Cardiac muscle cell (in vitro differentiated cells and primary cell): ENCODE measurements at places on chromosomes 13 and 19.
A peak's percentile ranks its signal among the peaks of the same experiment; 100 is the strongest.

- no peak for DNase-seq
Observed at GRCh38 chr13:88908961-88909441, 1237.8 kb downstream of the SLITRK5 start.

DNA sequence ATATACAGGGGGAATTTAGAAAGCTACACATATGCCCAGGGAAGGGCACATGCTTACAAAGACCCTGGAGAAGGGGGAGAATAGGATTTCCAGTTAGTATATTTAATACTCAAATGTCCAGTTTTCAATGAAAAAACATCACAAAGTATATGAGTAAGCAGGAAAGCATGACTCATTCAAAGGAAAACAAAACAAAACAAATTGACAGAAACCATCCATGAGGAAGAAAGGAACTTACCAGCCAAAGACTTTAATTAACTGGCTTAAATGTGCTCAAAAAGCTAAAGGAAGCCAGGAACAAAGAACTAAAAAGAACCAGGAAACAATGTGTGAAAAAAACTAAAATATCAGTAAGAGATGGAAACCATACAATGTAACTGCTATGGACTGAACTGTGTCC is 716.2 kb upstream of the ARGLU1 start:
- no peak for DNase-seq

DNA sequence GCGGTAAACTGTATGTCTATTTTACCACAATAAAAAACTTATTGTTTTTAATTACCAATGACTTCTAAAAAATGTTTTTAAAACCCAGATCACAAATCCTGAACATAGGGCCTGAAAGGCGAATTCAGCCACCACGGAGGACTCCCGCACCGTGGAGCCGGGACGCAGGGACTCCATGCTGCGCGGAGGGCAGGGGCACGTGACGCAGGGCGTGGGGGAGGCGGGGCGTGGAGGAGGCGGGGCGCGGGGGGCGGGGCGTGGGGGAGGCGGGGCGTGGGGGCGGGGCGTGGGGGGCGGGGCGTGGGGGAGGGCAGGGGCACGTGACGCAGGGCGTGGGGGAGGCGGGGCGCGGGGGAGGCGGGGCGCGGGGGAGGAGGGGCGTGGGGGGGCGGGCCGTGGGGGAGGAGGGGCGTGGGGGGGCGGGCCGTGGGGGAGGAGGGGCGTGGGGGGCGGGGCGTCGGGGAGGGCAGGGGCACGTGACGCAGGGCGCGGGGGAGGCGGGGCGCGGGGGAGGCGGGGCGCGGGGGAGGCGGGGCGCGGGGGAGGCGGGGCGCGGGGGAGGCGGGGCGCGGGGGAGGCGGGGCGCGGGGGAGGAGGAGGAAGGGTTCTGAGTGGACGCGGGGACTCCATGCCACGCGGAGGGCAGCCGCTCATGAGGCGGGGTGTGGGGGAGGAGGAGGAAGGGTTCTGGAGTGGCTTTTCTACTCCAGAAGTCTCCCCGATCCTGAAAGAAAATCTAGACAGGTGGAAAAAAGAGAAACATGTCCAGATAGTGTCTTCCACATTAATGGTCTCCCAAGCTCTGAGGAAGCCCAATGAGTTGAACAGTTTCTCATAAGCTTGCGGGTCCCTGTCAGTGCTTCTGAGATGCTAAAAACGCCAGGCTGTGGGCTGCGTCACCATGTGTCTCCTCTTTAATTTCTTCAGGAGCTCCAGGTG is 4.4 kb upstream of the PROZ start:
- peak; percentile 80 for DNase-seq

DNA sequence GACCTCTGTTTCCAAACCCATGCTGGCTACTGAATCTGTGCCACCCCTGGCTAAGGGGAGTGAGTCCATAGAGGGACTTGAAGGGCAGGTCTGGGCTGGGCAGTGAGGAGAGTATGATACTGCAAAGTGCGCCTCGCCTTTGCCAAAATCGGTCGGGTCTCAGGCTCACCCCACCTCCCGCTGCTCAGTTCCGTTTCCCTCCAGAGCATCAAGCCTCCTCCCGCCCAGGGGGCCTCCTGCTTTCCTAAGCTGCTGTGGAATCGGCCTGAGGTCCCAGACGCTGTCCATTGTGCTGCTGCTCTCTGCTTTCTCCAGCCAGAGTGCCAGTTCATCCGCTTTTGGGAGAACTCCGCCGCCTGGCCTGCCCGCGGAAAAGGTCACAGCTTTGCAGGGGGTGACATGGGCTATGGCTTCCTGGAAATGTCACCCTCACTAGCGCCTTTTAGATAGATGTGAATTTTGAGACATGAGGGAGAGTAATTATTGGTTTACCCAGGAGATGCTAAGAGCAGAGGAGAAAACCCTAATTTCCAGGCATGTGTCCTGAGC is 1418.4 kb downstream of the UQCRFS1 start:
- peak; percentile 65 for DNase-seq

GRCh38 chr13:81283062-81283461 is 942.1 kb upstream of the SPRY2 start:
- DNase-seq, result no peak

DNA sequence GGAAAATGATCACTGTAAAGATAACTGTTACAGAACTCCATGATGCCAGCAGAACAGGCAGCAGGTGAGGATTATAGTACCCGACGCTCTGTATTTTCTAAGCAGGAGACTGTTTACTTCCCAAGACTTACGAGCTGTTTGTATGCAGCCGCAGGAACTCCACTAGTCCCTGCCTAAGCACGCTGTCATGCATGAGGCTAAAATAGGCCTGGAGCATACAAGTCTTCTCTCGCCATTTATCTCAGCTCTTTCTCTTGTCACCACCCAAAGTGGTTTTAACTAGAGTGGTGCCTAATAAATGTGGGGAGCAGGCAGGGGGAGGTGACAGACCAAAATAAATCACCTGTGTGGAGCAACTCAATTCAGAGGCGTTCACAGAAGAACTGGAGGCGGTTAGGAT is 175.8 kb downstream of the TDRD3 start:
- DNase-seq, result peak; percentile 62

DNA sequence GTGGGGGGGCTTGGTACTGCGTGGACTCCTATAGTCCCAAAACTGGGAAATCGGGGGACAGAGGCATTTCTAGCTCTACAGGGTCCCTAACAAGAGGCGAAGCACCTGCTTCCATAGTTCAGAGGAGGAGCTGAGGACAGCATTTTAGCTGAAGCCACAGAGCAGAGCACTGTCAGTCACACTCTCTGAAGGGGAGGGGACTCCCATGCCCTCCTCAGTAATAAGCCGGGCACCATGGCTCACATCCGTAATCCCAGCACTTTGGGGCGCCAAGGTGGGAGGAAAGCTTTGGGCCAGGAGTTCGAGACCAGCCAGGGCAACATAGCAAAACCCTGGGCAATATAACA is 3.8 kb downstream of the NPAS1 start:
- DNase-seq, result no peak

GRCh38 chr19:4038057-4038456 is 28.6 kb downstream of the ZBTB7A start:
- DNase-seq, result no peak

DNA sequence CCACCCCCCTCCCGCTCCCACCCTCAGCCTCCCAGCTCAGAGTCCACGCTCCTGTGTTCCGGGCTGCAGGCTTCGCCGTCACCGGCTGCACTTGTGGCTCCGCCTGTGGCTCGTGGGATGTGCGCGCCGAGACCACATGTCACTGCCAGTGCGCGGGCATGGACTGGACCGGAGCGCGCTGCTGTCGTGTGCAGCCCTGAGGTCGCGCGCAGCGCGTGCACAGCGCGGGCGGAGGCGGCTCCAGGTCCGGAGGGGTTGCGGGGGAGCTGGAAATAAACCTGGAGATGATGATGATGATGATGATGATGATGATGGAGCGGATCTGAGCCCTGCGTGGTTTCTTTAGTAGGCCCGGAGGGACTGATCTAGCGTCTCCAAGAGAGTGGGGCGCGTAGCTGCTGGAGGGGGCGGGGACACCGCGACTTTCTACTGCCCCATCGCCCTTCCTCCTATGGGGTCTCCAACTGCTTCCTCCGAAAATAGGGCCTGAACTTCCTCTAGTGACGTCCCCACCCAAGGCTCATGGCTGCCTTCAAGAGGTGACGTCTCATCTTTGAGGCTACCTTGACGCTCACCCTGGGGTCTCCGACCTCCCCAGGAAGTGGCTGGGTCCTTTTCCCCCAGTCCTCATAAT is 1.4 kb downstream of the RETN start:
- peak; percentile 3 for DNase-seq

- DNase-seq, result no peak
Observed at GRCh38 chr13:46062185-46062584, 9.6 kb upstream of the ZC3H13 start.

DNA sequence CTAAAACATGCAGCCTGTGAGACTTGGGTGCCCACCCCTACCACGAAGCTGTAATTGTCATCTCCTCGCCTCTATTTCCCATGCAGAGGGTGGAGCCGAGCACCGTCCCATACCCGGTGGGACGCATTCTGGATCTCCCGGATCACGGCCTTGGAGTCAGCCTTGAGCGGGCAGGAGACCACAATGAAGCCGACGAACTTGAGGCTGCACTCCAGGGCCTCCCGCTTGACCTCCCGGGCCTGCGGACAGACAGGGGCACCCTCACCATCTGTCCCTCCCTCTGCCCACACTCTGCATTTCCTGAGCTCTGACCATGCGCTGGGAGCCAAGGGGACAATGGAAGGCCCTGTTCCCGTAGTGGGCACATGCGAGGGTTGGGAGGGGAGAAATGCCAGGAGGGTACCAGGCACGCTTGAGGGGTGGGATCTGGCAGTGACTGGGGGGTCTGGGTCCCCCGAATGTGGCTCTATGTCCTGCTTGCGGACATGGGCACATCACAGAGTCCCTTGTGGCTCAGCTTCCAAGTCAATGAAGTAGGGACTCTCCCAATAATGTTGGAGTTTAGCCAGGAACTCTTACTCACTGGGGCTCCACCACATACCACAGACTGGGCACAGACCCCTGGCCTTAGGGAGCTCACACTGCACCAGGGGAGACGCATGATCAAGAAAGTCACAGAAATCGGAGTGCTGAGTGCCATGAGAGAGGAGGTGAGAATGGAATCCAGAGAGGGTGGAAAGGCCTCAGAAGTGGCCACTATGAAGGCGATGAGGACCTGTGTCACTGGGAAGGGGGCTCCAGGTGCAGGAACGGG is 9.2 kb upstream of the GMIP start:
- DNase-seq, result no peak
